Ovary (tissue), 10 donors: ENCODE measurements at places on chromosomes 3 and 15.

GRCh38 chr3:190848870-190849269 is 13.6 kb downstream of the GMNC start:
- no peaks in the 10 kb centered on the region for H3K27me3 ChIP-seq
- no peak for DNase-seq
- no peaks in the 10 kb centered on the region for H3K4me1 ChIP-seq
- H3K36me3 ChIP-seq: no peaks in the 10 kb centered on the region
- H3K27ac ChIP-seq: no peak overlapping the region

DNA sequence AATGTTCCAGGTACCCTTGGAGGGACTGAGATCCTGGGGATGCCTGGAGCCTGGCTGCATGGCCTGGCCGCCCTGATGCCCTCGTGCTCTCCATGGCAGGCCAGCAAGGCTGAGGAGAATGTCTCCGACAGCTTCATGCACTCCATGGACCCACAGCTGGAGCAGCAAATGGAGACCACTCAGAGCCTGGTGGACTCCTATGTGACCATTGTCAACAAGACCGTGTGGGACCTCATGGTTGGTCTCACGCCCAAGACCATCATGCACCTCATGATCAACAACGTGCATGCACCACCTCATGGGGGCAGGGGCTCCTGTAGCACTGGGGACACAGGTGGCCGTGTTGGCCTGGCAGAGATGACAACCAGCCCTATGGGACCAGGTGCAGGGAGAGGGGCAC is 19.7 kb downstream of the GOLGA6A start:
- H3K27ac ChIP-seq: no peak overlapping the region
- H3K36me3 ChIP-seq: no peaks in the 10 kb centered on the region
- no peak overlapping the region for H3K4me3 ChIP-seq
- no peaks in the 10 kb centered on the region for H3K4me1 ChIP-seq
- no peaks in the 10 kb centered on the region for H3K27me3 ChIP-seq

DNA sequence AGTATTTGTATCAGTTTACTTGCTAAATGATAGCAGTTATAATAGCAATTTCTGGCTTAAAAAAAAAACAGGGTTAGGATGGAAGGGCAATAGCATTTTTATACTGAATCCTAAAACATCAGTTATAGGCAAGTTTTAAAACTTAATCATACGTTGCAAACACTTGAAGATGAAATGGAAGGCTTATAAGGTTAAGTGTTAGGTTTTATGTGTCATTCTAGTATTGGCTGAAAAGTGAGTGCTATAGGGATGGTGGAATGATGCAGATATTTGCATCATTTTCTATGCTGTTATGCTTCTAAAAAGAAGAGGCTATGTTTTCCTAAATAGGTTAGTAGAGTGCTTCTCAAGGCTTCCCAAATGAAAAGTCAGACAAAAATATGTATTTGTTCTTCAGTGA is 23.3 kb downstream of the ARIH1 start:
- H3K36me3 ChIP-seq: no peaks in the 10 kb centered on the region
- H3K4me3 ChIP-seq: no peak overlapping the region
- DNase-seq: no peak
- H3K27ac ChIP-seq: no peak overlapping the region

DNA sequence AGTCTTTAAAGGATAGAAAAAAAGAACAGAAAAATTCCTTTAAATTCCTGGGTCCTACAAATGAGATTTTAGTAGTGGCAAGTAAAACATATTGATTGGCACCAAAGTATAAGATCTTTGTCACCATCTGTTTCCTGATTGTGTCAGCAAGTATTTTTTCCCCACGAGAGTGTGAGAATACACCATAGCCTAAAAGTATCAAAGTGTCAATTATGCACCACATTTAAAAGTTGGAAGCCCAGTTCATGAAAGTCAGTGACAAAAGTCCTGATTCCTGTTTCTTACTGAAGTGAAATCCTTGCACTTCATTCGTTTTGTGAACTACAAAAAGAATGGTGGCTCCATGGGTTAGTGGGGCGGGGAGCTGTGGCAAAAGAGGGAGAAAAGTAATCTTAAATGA is 83.8 kb upstream of the DPH6 start:
- no peak overlapping the region for H3K4me3 ChIP-seq
- H3K27me3 ChIP-seq: no peaks in the 10 kb centered on the region
- no peak overlapping the region for H3K27ac ChIP-seq
- H3K36me3 ChIP-seq: no peaks in the 10 kb centered on the region
- no peak for DNase-seq

DNA sequence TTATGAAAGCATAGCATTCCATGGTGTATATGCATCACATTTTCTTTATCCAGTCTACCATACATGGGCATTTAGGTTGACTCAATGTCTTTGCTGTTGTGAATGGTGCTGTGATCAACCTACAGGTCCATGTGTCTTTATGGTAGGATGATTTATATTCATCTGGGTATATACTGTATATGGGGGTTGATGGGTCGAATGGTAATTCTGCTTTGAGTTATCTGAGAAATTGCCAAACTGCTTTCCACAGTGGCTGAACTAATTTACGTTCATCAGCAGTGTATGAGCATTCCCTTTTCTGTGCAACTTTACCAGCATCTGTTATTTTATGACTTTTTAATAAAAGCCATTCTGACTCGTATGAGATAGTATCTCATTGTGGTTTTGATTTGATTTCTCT is 662.4 kb upstream of the BCHE start:
- H3K36me3 ChIP-seq: no peaks in the 10 kb centered on the region
- no peaks in the 10 kb centered on the region for H3K4me1 ChIP-seq
- no peak for DNase-seq
- no peak overlapping the region for H3K27ac ChIP-seq
- H3K27me3 ChIP-seq: no peaks in the 10 kb centered on the region

GRCh38 chr3:99430348-99431134 is 207.9 kb upstream of the COL8A1 start:
- H3K4me3 ChIP-seq: no peak overlapping the region
- H3K27ac ChIP-seq: no peak overlapping the region
- H3K36me3 ChIP-seq: no peaks in the 10 kb centered on the region

GRCh38 chr3:111998636-111999483 is at the start of gene TAGLN3:
Gene TAGLN3, plus strand, starts transcription at chr3:111998922. Its CDS starts 501 bp downstream, at chr3:111999423.
- H3K4me3 ChIP-seq: peak within 1 kb of the TSS; percentile 30
- H3K27me3 ChIP-seq: no peaks in the 10 kb centered on the region
- no peaks in the 10 kb centered on the region for H3K36me3 ChIP-seq
- peaks cover 2% of the 10 kb centered on the region for H3K4me1 ChIP-seq
- no peak within 1 kb of the TSS for H3K27ac ChIP-seq
- DNase-seq: peak; percentile 27

GRCh38 chr3:193053046-193053435 is 135.4 kb upstream of the MB21D2 start:
- H3K4me1 ChIP-seq: no peaks in the 10 kb centered on the region
- H3K4me3 ChIP-seq: no peak overlapping the region
- no peak overlapping the region for H3K27ac ChIP-seq
- H3K27me3 ChIP-seq: no peaks in the 10 kb centered on the region
- H3K36me3 ChIP-seq: no peaks in the 10 kb centered on the region
- DNase-seq: no peak

- H3K4me3 ChIP-seq: no peak overlapping the region
- no peak overlapping the region for H3K27ac ChIP-seq
- H3K36me3 ChIP-seq: no peaks in the 10 kb centered on the region
- H3K4me1 ChIP-seq: peaks cover 12% of the 10 kb centered on the region
These were observed 14.8 kb downstream of the MYL3 start for GRCh38 chr3:46848271-46849044.

DNA sequence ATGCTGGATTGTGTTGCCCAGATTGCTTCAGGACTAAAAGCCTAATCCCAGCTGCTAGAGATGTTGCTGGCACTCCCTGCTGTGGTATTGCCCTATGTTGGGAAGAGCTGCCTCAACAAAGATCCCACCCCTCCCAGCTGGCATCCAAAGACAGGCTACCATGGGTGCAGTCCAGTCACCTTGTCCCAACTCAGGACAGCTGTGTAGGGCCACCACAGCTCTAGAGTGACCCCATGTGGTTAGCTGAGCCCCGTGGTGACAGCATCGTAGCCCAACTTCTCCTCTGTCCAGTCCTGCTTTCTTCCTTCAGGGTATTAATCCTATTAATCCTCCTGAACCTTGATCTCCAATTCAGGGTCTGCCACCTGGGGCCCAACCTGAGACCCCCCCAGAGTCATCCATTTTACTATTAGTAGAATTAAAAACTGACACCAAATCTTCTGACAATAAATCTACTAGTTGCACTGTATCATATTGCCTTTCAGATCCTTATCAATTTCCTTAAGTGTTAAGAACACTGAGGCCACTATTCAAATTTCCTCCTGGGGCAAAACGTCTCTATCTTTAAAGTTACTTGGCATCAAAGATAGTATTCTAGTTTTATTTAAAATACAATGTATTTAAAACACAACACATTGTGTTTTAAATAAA is 83.5 kb downstream of the AQP9 start:
- H3K4me1 ChIP-seq: peaks cover 3% of the 10 kb centered on the region
- no peaks in the 10 kb centered on the region for H3K27me3 ChIP-seq
- H3K36me3 ChIP-seq: no peaks in the 10 kb centered on the region
- H3K4me3 ChIP-seq: no peak overlapping the region
- H3K27ac ChIP-seq: no peak overlapping the region
- DNase-seq: no peak
